Muscle of leg (tissue), 16 donors: ENCODE measurements at places on chromosomes 12 and 14.
A peak's percentile ranks its signal among the peaks of the same experiment; 100 is the strongest.

- no peak for DNase-seq
Measured at GRCh38 chr14:68208626-68209317, 389.2 kb downstream of the RAD51B start.

DNA sequence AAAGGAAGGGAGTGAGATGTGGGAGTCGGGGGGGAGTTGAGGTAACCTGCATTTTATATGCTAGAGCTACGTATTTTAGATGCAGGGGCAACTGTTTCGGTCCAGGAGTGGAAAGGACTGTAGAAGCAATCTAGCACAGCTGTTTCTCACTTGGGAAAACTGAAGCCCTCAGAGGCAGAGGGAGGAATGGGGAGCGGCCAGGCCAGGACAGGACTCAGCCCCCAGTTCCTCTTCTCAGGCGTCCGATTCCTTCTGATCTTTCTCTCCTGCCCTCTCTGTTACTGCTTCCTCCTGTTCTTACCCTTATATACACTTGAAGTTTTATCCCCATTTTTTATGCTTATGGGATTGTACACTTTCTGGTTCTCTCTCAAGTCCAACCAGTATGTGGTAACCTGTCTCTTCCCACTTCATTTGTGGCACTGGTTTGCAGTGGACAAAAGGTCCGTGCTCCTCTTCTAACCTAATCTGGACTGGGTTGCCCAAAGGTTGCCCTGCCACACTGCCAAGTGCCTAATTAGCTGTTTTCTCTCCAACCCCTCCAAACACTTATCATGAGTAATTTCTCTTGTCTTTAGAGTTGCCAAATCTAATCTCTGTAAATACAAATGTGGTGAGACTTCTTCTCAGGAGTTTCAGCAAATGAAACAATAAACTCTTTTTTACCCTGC is 16.2 kb downstream of the LPCAT3 start:
- no peak for DNase-seq

DNA sequence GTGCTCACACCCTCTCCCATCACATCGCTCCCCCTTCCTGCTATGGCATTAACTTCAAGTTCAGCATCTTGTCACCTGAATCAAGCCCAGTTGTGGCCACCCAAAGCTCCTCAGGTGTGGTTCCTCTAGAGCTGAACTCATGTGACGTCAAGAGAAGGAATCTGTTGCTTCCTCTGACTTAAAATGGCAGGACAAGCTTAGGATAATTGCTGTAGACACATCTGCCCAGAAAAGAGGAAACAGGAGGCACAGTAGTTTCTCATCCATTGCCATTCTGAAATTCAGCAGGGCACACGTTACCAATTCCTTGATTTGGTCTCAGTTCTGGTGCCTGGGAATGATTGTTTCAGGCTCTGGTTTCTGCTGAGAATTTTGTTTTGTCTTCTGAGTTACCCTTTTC is 52.1 kb downstream of the RCOR1 start:
- DNase-seq: no peak

- DNase-seq: no peak
Measured at GRCh38 chr12:46442239-46442638, 69.7 kb upstream of the SLC38A2 start.

DNA sequence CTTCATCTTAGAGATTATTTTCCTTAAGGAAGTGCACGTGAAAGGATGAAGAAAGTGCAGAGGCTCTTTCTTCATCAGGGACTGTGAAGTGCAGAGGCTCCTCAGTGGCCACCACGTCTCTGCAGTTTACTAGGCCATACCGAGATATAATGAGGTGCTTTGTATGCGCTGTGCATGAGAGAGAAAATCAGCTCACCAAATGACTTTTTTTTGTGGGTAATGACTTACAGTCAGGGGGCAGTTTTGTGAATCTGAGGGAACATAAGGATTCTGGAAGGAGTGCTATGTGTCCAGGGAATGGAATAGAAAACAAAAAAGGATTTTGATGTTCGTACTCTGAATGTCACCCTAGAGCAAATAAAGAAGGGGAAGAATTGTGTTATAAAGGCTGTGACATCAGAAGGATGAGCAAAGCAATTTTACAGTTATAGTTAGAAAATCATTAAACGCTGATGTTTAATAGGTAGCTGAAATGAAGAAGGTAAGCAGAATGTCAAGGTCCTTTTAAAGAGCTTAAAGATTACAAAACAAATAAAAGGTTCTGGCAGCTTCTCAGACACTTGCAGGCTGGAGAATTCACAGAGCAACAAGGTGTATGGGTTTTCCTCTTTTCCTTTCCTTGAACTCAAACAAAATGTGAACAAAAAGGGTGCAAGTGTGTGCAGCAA is 247.5 kb upstream of the NOVA1 start:
- no peak for DNase-seq

DNA sequence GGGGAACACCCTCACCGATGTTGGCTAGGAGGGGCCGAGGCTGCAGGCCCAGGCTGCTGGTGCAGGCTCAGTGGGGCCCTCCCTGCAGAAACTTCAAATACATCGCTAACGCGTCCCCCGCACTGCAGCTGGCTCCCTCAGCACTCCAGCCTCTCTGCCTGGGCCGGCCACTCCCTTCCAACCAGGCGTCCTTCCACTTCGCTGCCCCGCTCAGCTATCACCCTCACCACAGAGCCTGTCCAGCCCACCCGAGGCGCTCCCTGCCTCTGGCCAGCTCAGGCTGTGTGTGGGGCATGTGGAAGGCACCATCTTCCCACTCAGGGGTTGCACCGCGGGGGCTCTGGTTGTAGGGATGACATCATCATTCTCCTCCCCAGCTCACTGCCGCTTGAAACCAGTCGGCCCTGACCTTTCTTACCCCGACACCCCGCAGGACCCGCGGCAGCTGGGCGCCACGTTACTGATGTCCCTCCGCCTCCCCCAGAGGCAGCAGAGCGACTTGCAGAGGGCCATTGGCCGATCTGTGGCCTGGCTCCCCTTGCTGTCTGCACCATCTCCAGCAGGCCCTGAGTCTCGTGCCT is 199.9 kb upstream of the RTL1 start:
- DNase-seq: no peak

DNA sequence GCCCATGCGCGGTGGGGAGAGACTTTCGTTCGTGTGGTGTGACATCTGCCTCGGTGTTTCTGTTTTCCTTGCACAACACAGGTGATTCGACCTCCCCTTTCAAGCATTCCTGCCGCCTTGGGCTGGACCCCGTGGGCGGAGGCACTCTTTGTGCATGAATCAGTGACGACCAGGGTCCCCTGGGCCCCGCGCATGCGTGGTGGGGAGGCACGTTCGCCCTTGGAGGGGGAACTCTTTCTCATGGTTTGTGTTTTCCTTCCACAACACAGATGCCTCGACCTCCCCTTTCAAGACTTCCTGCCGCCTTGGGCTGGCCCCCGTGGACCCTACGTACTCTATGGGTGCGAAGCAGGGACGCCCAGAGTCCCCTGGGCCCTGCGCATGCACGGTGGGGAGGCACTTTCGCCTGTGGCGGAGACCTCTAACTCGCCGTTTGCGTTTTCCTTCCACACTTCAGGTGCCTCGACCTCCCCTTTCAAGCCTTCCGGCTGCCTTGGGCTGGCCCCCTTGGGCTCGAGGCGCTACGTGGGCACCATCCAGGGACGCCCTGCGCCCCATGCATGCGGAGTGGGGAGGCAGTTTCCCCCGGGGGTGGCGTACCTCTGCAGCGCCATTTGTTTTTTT is 340.9 kb downstream of the ALG10 start:
- no peak for DNase-seq

GRCh38 chr12:59408431-59408830 is 187.4 kb upstream of the SLC16A7 start:
- no peak for DNase-seq

- peak; percentile 56 for DNase-seq
Measured at GRCh38 chr12:45076417-45077026, 25.6 kb upstream of the DBX2 start.

DNA sequence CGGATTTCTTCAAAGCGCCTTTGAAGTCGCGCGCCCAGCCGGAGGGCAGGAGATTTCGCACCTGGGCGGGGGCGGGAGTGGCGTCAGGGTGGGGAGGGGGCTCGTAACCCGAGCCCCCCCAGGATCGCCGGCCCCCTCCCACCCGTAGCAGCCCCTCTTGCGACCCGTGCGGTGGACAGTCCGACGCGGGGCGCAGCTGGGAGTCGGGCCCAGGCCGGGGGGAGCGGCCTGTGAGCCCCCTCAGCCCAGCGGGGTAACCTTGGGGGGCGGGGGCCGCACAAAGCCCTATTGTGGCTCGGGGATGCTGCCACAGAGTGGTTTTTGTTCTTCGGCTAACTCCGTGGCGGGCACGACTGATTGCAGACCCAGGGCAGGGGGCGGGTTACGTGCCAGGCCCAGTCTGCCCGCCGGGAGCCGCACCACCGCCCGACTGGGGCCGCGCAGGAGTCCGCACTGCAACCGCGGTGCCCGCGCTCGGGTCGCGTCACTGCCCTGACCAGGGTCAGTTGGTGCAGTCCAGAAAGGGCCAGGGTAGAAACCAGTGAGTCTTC is 4.2 kb upstream of the AAAS start:
- DNase-seq: peak; percentile 59

DNA sequence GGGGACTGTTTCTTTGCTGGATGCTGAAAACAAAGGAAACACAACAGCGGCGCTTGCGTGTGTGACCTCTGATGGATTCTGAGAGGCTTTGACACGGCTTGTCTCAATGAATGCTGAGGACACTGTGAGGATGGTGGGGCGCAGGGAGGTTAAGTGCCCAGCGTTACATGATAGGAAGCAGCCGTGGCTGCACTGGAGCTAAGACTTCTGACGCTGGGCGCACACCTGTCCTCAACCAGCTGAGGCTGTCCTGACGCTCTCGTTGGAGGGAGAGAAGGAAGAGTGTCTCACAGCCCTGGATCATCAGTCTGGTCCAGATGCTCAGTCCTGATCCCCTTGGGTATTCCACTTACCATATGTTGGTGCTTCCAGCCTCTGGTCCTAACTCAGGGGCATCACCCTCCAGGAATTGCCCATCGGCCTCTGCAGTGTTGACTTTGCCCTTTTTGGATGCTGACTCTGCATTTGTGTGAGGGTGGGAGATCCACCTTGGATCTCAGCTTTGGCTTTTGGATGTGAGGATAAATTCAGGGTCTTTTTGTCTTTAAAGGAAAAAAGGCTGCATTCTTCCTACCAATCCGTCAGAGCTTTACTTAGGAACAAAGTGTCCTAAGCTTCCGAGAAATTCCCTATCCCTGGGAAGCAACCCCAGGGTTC is 125.2 kb downstream of the ZNF664 start:
- DNase-seq: peak; percentile 24

GRCh38 chr12:106717673-106718072 is 56.8 kb upstream of the RIC8B start:
- no peak for DNase-seq

DNA sequence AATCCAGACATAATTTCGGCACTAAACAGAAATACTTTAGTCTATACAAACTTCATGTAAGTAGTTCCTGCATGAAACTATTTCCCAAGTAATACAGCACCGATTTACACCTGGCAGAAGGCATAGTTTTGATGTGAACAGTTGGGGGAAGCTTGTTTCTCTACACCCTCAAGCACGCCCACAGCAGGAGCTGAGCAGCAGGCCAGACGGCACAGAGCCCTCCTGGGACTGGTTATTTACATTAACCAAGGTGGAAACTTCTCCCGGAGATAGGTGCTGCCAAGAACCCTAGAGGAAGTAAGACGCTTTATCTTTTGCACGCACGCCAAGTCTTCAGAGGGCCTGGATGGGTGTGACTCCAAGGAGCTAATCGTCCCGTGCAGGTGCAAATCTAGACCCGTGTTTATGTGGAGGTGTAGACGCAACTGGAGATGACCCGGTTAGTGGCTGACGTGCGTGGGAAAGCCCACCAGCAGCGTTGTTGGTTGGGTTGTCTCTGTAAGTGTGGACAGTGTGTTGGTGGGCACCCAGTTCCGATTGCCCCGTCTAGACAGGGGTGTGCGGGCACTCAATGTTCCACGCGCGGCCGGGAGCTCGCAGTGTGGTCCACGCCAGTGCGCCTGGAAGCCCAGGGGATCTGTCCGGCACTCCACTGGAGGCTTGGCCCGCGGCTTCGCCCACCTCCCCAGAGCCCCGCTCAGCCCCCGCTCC is 767 bp upstream of the TCP11L2 start:
- peak; percentile 69 for DNase-seq

GRCh38 chr14:97137705-97138104 is 340.5 kb downstream of the VRK1 start:
- no peak for DNase-seq

DNA sequence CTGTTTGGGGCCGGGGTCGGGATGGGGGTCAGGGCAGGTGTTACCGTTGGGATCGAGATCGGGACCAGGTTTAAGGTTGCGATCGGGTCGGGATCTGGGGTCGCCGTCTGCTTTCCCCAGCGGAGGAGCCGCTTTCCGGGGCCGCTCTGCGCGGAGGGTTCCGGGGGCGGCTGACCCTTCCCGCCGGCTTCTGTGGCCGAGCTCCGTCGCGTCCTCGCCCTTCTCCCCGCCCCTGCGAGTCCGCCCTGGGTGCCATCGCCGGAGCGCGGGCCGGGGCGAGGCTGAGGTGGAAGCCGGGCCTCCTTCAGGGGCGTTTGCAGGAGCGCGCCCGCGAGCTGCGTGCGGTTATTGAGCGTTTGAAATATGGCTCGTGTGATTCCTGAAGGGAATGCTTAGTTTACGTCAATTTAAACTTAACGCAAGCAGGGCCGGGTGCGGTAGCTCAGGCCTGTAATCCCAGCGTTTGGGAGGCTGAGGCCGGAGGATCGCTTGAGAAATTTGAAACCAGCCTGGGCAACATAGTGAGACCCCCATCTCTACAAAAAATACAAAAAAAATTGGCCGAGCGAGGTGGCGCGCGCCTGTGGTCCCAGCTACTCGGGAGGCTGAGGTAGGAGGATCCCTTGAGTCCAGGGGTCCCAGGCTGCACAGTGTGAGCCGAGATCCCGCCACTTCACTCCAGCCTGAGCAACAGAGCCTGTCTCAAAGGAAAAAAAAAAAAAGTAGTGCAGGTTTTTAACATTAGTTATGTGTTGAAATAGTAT is 620 bp downstream of the PGAM5 start:
- no peak for DNase-seq

GRCh38 chr12:126488806-126489205 is 1423.6 kb downstream of the AACS start:
- DNase-seq: peak; percentile 64

DNA sequence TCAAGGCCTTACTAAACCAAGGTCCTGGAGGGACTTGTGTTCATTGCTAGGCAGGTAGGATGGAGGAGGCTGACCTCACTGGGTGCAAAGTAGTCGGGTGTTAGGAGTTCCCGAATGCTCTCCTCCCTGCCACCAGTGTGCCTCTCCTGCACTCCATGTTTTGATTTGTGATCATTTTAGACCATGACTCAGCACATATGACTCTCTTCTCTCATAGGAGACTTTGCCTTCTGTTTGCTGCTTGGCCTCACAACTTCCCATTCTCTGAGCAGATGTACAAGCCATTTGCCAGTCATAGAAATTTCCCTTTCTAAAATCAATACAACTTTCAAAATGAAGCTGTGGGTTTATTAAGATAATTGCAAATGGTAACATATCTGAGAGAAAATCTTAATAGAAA is 46.6 kb upstream of the LRIG3 start:
- DNase-seq: no peak

GRCh38 chr14:54105406-54105805 is 148.8 kb upstream of the BMP4 start:
- DNase-seq: no peak
